Stimulated activated CD8-positive, alpha-beta memory T cell treated with anti-CD3 and anti-CD28 coated beads, Interleukin-4, amount 100 ng/mL, for 1 hour (primary cell): ENCODE measurements at places on chromosomes 4 and X.

GRCh38 chr4:81621490-81621889, 149.8 kb upstream of the RASGEF1B start:
- no peak for DNase-seq

DNA sequence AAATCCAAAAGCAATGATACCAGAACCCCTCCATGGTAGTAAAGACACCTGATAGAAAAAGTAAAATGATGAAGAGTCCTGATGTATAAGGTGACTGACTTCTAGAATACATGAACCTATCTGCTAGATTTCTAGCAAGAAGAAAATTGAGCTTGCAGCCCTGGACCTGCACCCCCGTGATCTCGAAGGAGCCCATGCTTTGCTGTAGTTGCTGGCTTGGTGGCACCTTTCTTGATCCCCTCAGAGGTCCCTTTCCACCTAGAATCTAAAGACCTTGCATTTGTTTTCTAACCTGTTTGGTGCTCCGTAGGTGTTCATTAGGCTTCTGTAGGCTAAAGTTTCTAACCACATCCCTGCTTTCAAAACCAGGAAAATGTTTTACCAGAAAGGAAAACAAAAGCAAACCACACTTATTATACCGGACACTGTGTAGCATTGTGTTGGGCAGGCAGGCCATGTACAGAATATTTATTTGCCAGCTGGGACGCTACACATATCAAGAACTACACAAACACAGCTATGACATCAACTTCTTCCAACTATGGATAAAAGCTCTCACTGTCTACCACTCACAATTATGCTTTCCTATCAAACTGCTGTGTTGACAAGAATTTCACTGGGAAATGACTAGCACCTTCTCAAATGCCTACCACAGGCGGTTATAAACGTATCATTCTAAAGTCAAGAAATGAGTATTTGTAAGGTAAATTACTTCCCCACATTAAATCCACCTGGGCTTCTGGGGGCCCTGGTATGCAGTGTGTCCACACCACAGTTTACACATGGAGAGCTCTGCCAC, 316.2 kb downstream of the UNC5C start:
- no peak for DNase-seq

GRCh38 chrX:130909469-130910136, 6.6 kb upstream of the ENOX2 start:
- no peak for DNase-seq

- no peak for DNase-seq
Observed at GRCh38 chrX:43976205-43976604, 3.0 kb upstream of the NDP start.

DNA sequence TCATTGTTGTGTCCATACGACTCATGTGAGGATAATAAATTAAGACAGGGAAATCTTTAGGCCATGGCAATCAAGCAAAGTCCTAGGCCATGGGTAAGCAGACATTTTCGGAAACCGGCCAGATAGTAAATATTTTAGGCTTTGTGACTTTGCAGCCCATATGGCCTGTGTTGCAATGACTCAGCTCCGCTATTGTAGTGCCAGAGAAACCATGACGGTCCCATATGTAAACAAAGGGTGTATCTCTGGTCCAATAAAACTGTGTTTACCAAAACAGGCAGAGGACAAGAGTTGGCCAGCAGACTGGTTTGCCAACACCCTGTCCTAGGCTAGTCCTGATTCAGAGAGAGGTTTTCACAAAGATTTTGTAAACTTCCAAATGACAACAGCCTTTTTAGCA, 5.0 kb downstream of the FAM114A1 start:
- DNase-seq, result no peak

DNA sequence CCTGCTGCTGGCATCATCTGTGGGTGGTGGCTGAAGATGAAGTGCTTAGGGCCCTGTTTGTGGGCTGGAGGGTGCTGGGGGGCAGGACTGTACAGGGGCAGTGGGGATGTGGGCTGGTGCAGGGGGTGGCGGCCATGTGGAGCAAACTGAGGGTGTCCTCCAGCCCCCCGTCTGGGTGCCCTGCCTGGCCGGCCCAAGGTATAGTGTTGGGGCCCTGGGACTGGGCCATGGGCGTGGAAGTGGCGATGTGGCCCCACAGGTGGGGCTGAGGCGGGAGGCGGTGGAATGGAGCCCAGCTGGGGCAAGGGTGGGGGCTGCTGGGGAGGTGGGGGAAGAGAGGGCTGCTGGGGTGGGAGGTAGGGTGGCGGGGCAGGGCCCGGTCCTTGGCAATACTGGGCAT, 9.5 kb upstream of the KDM5C start:
- no peak for DNase-seq

DNA sequence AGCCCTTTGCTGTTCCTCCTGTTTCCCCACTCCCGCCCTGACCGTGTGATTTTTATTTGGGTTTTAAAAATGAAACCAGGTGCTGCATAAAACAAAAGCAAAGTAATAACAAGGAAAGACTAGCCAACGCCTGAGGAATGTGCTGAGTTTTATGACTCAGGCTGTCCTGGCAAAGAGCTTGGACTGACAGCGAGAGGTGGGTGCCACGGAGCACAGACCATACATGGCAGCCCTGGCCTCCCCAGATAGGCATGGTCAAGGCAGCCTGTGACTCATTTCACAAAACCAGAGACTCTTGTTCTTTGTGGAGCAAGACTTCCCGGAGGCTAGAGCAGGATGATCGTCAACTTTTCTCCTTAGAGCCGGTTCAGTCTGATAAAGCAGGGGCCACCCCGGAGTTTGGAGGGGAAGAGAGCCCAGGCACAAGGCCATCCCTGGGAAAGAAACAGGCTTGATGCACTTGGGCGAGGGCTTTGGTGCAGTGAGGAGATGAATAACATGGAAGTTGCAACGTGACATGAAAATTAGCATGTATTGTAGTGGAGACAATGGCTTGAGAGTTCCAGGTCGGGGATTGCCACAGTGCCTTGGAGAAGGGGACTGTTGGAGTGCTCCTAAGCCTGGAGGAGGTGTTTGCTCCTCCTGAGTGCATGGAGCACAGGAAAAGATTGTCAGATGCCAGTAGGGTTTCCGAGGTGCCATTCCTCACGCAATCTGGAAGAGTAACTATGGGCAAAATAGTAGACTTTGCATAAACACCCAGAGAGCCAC, 54.8 kb downstream of the C4orf51 start:
- DNase-seq, result no peak

GRCh38 chrX:110683925-110684324, 111.7 kb downstream of the CHRDL1 start:
- no peak for DNase-seq

GRCh38 chr4:71941001-71941400, 90.8 kb upstream of the NPFFR2 start:
- DNase-seq, result no peak

DNA sequence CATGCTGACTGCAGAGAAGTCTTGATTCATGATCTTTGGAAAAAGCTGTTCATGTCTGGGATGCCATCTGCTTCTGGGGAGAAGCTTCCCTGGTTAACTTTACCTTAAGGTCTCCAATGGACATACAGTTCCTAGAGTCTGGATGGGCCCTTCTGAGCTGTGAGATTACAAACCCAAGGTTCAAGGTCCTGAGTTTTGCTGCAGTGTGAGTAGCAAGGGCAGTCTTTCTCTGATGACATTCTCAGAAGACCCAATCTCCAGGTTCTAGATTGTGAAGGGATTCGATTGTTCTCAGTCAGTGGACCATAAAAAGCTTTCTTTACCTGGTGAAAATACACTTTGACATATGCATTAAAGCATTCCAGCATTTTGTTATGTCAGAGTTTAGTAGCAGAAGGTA, 179.2 kb downstream of the AASDH start:
- no peak for DNase-seq

DNA sequence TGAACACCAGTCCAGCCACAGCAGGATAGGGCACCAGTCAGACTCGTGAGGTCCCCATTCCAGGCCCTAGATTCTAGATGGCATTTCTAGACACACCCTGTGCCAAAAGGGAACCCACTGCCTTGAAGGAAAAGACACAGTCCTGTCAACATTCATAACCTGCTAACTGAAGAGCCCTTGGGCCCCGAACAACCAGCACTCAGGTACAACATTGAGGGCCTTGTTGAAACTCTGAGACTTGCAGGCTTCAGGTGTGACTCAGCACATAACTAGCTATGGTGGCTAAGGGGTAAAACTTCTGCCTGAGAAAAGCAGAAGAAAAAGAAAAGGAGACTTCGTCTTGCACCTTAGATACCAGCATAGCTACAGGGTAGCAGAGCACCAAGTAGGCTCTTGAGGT, 252.9 kb upstream of the GRID2 start:
- no peak for DNase-seq

- no peak for DNase-seq
Observed at GRCh38 chr4:51906167-51906958, 63.4 kb downstream of the DCUN1D4 start.

GRCh38 chr4:101862595-101862994, 72.1 kb downstream of the BANK1 start:
- no peak for DNase-seq
